Renal cortical epithelial cell (primary cell): ENCODE measurements at places on chromosomes 5 and 9. TPM values are rescaled to one million over a fixed set of nuclear protein-coding genes. Genes with fewer than 3 reads are reported as not detected.

FBXW11 gene
- 101 and 114 TPM in 2 replicates for total RNA-seq

CEP72 gene
- total RNA-seq = 4.3 and 4.7 TPM in 2 replicates

C7 gene
- not detected in 2 replicates for total RNA-seq

DNA sequence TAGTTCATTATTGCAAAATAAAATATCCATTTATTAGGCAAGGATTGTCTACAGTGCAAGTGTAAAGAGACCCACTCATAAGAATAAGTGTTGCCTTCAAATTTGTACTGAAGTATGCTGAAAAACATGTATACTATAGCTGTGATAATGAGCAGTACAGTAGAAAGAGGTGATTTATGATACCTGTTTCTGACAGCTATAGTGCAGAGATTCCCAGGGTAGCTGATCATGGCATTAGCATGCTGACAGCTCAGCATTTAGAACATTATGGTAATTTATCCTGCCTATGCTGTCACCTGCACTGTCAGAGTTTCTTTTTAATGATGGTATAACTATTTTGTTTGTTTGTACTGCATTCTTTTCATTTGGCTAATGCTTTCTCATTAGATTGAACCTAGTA, 177.6 kb upstream of the TLX3 start:
- DNase-seq = no peak

DNA sequence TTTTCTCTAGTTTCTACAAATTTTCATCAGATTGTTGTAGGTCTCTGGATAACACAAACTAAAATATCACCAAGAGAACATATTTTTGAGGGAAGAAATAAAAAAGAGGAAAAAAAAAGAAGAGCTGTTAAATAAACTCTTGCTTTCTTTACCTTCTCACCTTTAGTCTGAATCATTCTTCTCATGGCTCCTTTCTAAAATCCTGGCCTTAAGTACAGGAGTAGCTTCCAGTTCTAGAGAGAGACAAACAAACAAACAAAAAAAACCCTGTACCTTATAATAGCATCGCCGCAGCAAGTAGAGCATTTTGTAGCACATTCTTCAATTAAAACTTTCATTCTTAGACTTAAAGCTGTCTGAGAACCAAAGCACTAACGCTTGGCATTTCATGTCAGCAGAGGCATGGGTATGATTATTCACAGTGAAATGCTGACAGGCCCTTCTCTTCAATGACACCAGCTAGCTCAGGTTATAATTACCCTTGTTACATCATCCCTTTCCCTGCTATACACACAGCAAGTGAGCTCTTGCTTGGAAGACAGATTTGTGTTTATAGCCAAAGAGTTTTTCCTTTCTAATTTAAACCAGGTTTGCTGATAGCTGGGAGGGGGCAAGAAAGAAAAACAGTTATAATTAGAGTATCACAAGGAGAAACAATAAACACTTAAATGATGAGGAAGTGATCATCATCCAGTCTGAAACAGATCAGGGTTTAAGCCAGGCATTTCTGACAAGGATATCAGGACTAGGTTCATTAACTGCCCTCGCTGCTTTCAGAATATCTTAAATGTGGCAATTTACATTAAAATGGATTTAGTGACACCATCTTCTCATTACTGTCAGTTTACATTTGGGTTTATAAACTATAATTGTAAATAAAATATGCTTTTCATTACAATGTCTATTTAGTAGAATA, 510.9 kb upstream of the ZNF608 start:
- peak; percentile 59 for DNase-seq

DNA sequence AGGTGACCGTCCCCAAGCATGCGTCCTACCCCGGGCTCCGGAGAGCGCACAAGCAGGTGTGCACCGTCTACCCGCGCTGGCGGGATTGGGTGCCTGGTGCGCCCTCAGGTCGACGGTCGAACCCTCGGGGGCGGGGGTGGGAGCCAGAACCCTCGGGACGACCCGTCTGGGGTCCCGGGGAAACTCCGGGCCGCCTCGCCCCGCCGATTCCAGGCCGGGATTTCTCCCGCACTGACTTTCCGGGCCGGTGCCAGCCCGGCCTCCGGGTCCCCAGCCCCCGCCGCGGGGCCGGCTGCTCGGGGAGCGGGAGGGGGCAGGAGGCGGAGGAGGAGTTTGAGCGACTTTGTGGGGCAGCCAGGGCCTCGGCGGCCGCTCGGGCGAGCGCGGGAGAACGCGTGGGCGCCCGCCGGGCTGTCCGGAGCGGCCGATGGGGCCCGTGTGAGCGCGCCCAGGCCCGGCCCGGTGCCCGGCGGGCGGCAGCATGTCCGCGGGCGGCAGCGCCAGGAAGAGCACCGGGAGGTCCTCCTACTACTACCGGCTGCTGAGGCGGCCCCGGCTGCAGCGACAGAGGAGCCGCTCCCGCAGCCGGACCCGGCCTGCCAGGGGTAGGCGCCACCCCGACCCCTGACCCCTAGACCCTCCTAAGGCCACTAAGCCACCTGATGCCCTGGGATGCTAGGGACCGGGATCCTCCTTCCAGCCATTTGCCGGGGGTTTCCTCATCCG, at the start of gene DAB2IP:
Gene DAB2IP, plus strand, starts transcription at position 340 of the 726 bp plus-strand sequence. Its CDS starts 142 bp downstream, at position 482.
- DNase-seq = no peak

- DNase-seq = no peak
These were observed 65.4 kb upstream of the FCN1 start for GRCh38 chr9:134983074-134983473.

GRCh38 chr9:72464857-72465592, 56.4 kb upstream of the TMC1 start:
- no peak for DNase-seq

DNA sequence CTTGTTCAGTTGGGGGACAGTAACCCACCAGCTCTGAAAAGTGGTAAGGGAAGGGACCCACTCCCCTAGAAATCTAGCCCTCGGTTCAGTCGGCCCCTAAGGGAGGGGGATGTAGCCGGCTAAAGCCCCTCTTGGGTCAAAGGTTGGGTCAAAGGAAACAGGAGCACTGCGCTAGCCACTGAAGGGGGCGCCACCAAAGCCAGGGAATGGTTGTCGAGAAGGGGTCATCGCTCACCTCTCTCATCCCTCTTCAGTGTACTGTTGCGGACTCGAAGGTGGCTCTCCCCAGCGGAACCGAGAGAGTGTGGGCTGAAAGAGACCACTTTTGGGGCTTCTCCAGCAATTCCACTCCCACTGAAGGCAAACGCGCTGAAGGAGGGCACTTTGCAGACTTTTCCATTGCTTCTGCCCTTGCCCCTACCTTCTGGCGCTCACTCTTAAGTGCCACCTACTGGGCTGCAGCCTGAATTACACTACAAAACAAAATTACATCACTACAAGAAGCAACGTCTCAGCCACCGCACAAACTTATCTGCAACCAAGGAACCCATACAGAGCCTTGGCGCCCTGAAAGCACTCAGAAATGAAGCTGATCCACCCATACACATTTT, 396.9 kb downstream of the PDE4D start:
- DNase-seq = no peak

GRCh38 chr9:27668280-27668679, 95.0 kb upstream of the C9orf72 start:
- peak; percentile 38 for DNase-seq

GRCh38 chr5:67974471-67974870, 241.1 kb upstream of the PIK3R1 start:
- DNase-seq = no peak

DNA sequence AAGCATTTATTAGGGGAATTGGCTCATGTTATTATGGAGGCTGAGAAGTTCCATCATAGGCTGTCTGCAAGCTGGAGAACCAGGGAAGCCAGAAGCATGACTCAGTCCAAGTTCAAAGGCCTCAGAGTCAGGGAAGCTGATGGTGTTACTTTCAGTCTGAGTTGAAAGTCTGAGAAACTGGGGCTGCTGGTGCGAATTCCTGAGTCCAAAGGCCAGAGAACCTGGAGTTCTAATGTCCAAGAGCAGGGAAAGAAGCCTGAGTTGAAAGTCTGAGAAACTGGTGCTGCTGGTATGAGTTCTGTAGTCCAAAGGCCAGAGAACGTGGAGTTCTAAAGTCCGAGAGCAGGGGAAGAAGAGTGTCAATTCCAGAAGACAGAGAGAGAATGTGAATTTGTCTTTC, 641.1 kb downstream of the ISL1 start:
- DNase-seq = peak; percentile 63
